ENCODE measurements at places on chromosomes 1 and 21.

DNA sequence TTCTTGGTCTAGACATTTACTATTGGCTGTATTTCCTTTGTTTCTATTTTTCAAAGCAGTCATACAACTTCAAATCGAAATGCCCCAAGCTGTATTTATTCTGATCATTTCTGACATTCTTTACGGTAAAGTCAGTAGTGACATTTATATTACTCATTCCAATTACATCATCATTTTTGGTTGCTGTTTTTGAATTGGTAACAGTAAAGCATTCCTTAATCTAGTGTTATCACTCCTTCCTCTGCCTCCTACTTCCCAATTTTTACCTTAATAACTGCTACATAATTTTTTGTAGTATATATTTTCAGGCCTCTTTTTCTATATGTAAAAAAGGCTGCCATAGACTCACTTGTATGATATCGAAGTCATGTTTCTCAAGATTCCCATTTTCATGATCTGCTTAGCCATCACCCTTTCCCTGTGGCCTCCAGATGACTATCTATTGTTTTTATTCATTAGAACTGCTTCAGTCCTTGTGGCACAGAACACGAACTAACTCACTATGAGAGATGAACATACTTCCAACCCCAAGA, 167.2 kb downstream of the RUNX1 start:
- DNase-seq = no peak

- DNase-seq = no peak
These were observed 75.7 kb downstream of the AJAP1 start for GRCh38 chr1:4730078-4730477.

DNA sequence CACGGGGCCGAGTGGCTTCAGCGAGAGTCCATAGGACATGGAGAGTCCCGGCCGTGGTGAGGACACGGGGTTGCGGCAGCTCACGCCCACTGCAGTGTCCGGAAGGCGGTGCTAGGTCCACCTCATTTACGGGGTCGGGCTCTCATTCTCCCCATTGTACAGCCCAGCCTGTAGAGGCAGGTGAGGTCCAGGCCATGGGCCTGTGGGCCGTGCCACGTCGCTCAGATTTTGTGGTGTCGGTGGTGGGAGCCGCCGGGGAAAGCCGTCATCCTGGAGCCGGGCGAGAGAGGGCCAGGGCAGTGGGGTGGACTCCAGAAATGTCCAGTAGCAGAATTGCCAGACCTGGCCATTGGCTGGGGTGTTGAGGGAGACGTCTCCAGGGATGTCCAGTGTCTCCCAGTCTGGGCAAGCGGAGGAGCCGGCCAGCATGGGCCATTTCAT, 59.4 kb downstream of the PRKCZ start:
- DNase-seq = no peak

DNA sequence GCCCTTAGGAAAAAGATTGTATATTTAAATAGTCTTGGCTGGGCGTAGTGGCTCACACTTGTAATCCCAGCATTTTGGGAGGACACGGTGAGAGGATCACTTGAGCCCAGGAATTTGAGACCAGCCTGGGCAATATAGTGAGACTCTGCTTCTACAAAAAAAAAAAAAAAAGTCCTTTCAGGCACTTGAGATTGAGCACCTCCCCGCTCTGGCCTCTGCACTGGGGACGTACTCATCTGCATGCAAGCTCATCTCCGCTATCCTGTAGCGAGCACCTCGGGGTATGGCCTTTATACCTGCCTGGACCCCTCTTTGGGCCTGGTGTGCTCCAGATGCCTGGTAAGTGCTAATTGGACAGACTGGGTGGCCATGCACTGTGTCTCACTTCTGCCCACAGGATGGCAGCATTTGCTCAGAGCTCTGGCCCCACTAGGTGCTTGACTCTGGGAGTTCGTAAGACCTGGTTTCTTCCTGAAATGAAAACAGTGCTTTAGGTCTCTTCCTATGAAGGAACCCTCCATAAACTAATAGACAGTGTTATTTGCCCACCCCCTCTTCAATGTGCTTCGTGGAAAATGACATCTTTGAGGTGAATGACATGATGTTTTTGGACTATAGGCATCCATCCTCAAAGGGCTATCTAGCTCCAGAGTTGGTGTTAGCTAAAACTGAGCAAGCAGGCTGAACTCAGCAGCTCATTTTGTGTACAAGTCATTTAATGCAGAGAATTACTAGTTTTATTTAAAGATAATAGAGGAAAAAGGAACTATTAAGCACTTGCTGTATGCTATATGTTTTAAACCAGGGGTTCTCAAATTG, 61.7 kb upstream of the ADAR start:
- peak; percentile 83 for DNase-seq

Data from testis (tissue), 5 donors.